MCF 10A (cell line): ENCODE measurements at places on chromosomes 6 and 20. TPM values are rescaled to one million over a fixed set of nuclear protein-coding genes. Genes with fewer than 3 reads are reported as not detected.

DNA sequence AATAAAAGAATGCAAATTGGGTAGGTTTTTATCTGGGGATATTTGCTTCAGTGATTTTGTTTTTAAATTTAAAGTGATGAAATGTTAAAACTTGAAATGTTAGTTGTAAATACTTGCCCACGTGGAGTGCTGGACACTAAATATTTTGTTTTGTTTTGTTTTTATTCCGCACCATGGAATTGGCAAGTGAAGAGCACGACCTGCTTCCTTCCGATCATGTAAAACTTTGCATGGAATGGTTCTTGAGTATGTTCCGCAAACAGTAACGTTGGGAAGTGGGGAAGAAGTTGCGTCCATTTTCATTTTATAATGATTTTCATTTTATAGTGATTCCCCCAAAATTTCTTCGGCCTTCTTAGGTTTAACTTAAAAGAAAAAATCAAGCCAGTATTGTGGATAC is 765 bp downstream of the IRAK1BP1 start:
- peak overlapping the region; percentile 94 for H3K27ac ChIP-seq
- peak overlapping the region; percentile 100 for H3K4me3 ChIP-seq
- H3K27me3 ChIP-seq, result no peaks in the 10 kb centered on the region
- no peaks in the 10 kb centered on the region for H3K4me1 ChIP-seq
- DNase-seq, result no peak
- peaks cover 8% of the 10 kb centered on the region for H3K36me3 ChIP-seq

GRCh38 chr20:21498635-21499034 is 15.2 kb downstream of the NKX2-2 start:
- H3K27ac ChIP-seq, result no peak overlapping the region
- no peak for DNase-seq
- no peak overlapping the region for H3K4me3 ChIP-seq
- no peaks in the 10 kb centered on the region for H3K27me3 ChIP-seq
- H3K4me1 ChIP-seq, result peaks cover 6% of the 10 kb centered on the region

DNA sequence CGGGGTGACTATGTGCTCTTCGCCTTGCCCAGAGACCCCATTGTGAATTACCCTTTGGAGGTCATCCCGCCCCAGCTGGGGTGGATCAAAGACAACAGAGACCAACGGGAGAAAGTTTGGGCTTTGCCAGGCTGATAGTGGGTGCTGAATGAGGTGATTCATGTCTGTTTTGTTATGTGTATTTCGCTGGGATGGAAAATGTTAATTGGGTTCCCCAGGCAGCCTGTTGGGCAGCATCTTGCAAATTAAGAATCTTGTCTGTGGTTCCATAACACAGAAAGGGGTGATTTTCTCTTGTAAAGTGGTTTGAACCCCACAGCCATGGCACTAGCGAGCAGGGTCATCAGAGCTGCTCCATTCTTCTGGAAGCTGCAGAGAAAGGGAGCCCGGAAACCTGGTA is 63.1 kb upstream of the UNC93A start:
- no peaks in the 10 kb centered on the region for H3K4me1 ChIP-seq
- peaks cover 100% of the 10 kb centered on the region for H3K27me3 ChIP-seq
- peaks cover 4% of the 10 kb centered on the region for H3K36me3 ChIP-seq
- no peak for DNase-seq
- no peak overlapping the region for H3K4me3 ChIP-seq

DNA sequence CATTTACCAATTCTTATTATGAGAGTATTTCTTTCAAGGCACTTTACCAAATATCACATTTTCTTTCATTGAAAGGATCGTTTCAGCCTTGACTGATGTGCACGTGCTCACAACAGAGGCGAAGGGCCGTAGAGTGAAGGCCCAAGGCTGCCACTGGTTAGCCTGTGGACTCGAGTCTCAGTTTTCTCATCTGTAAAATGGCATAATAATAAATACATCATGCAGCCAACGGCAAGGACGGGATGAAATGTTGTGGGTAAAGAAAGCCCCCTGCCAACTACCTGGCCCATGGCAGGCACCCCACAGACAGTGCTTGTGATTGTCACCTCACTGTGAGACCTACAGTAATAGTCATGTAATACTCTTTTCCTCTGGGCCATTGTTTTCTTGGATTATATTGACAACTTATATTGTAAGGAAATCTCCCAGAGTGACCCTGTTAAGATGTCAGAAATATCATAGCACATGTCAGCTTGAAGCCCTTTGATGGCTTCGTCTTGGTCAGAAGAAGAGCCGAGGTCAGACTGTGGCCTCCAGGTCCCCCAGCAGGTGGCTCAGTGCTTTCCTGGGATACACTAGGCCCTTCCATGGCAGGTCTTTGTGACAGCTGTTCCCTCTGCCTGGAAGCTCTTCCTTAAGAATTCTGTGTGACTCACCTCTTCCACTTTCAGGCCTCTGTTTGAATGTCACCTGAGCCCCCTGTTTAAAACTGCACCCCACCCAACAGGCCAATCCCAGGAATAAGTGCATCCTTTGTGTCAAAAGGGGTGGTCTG is 36.3 kb downstream of the FAM50B start:
- H3K4me3 ChIP-seq, result no peak overlapping the region
- no peaks in the 10 kb centered on the region for H3K27me3 ChIP-seq
- DNase-seq, result peak; percentile 49
- H3K27ac ChIP-seq, result no peak overlapping the region

DNA sequence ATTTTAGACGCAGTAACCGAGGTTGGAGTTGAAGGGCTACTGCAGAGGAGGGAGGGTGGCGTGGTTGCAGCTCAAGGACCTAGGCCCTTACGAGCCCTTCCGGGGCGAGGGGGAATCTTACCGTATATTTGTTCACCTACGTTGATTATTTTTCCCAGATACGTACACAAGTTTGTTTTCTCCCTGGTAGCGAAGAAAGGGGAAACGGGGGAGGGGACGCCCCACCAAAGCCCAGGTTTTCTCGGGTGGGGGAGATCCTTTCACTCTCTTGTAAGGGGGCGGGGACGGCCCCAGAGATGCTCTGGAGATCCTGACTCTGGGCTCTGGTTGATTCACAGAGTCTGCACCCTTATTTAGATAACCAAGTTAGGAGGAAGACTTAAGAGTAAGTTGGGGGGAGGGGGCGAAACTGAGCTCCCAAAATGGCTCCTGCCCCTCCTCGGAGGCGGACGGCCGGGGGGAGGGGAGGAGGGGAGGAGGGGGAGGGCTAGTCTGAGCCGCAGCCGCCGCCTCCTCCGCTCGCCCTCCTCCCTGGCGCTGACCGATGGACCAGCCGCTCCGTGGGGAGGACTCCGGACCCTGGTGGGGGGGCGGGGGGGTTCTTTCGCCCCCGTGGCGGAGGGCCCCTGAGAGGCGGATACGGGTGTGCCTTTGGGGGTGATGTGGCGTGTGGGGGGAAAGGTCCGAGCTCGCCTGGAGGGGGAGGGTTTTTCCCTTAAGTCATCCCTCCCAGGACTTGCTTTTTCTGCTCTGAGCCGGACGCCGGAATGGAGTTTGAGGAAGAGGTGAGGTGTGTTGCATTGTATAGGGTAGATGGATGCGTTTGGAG is 2.2 kb downstream of the BRD2 start:
- H3K27ac ChIP-seq, result peak overlapping the region; percentile 99
- peaks cover 35% of the 10 kb centered on the region for H3K4me1 ChIP-seq
- DNase-seq, result peak; percentile 93
- peaks cover 57% of the 10 kb centered on the region for H3K36me3 ChIP-seq
- no peaks in the 10 kb centered on the region for H3K27me3 ChIP-seq

DNA sequence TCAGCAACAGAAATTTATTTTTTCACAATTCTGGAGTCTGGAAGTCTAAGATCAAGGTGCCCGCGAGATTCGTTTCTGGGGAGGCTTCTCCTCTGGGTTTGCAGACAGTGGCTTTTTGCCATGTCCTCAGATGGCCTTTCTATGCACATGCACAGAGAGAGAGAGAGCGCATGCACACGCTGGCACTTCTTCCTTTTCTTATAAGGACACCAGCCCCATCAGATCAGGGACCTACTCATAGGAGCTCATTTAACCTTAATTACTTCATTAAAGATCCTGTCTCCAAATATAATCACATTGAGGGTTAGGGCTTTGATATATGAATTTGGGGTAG is 260.7 kb upstream of the PLCB4 start:
- no peaks in the 10 kb centered on the region for H3K36me3 ChIP-seq
- no peak for DNase-seq
- no peaks in the 10 kb centered on the region for H3K4me1 ChIP-seq

DNA sequence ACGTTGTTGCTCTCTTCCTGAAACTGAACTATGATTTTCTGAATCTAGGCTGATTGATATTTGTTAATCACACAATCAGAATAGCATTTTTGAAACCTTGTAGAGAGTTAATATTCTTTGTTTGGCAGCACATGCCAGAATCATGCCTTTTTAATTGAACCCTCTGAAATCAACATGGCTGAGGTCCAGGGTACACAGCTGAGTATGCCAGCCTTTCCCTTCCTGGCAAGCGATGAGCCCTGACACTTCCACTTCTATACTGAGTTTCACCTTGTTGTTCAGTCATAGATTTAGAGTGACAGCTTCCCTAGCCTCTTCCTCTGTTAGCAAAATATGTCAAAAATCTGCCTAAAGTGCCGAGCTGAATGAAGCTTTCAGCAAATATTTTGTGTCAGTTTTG is 6.8 kb downstream of the HDDC2 start:
- DNase-seq, result no peak
- H3K36me3 ChIP-seq, result peaks cover 81% of the 10 kb centered on the region
- H3K27me3 ChIP-seq, result no peaks in the 10 kb centered on the region
- peak overlapping the region; percentile 66 for H3K27ac ChIP-seq
- H3K4me3 ChIP-seq, result no peak overlapping the region

DNA sequence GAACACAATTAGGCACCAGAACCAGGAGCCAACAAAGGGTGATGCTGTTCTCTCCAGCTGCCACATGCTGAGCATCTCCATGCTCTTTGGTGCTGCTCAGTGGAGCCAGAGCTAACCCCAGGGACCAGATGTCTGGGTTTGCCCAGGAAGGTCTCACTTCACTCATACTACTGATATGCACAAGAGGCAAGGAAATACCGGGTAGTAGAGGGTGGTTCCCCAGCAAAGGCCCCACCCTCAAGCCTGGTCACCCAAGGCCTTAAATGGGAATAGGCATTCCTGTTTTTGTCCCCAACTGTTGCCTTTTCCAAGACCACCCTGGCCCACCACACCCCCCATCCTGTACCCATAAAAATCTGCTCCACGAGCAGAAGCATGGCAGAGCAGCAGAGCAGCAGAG is 204.5 kb upstream of the TAB2 start:
- H3K27me3 ChIP-seq, result peaks cover 20% of the 10 kb centered on the region
- no peak overlapping the region for H3K4me3 ChIP-seq
- DNase-seq, result no peak
- no peaks in the 10 kb centered on the region for H3K4me1 ChIP-seq

Gene CTCFL
- total RNA-seq, result not detected in 2 replicates
